Hypothalamus (tissue), 51 donors: ENCODE measurements at places on chromosomes 12 and 14.

DNA sequence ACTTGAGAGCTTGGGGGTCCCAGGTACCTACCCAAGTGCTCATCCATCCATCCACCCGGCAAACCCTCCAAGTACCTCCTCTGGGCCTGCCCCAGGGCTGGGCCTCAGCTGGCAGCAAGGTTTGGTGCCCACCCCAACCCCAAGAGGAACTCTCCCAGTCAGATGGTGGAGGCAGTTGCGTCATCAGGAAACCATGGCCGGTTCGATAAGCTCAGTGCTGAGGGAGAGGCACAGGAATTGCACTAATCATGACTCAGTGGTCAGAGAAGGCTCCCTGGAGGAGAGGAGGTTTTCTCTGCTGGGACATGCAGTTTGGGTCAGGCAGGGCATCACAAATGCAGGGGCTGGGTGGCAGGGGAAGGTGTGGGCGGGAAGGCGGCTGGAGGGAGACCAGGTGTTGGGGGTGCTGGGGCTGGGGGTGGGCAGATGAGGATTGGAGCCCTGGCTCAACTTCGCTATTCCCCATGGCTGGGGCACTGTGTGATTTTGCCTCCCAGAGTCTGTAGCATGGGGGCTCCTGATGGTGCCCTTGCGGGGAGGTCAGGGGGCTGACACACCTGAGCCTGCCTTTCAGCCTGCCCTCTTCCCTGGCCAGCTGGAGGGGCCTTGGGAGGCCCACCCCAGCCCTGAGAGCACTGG is 32.2 kb downstream of the SH2B3 start:
- DNase-seq = no peak

GRCh38 chr14:46887144-46887543 is 235.6 kb upstream of the RPL10L start:
- DNase-seq = no peak

DNA sequence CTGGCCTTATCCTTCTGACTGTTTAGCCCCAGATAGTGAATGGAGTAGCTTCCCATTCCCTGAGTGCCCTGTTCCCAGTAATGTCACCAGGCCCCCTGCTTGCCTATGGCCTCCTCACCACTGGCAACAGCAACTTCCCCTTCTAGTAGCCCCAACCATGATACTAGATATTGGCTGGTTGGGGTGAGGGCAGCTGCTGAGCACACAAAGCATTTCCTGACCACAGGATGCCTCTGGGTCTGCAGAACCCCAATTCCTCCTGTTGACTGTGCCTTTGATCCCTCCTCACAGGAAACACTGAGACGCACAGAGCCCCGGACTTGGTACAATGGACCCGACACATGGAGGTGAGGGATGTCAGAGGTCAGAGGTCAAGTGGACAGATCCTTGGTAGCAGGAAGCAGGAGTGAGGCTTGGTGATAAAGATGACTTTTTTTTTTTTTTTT is 597 bp downstream of the SOAT2 start:
- no peak for DNase-seq

- no peak for DNase-seq
These were observed 10.0 kb downstream of the CDCA4 start for GRCh38 chr14:105010891-105011291.

DNA sequence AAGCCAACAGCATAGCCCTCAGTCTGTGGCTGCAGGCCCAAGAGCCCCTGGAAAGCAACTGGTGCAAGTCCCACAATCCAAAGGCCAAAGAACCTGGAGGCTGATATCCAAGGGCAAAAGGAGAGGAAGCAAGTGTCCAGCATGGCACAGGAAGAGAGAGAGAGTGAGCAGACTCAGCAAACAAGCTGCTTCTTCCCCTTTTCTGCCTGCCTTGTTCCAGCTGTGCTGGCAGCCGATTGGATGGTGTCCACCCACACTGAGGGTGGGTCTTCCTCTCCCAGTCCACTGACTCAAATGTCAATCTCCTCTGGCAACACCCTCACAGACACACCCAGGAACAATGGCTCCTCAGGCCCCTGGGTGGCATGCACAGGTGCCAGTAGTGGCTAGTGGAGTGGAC is 33.5 kb downstream of the SMCO2 start:
- DNase-seq = no peak

DNA sequence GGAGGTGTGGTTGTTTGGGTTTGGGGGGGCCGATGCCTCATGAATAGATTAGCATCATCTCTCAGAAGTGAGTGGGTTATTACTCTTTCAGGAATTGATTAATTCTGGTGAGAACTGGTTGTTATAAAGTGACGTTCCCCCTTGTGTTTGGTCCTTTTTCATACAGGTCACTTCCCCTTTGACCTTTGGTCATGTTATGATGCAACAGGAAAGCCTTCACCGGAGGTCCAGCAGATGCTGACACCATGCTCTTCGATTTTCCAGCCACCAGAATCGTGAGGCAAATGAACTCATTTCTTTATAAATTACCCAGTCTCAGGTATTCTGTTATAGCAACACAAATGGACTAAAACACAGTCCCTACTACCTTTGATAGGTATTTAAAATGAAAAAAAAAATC is 439.4 kb downstream of the NELL2 start:
- no peak for DNase-seq

GRCh38 chr12:100826323-100826722 is 31.7 kb downstream of the ANO4 start:
- DNase-seq = no peak

DNA sequence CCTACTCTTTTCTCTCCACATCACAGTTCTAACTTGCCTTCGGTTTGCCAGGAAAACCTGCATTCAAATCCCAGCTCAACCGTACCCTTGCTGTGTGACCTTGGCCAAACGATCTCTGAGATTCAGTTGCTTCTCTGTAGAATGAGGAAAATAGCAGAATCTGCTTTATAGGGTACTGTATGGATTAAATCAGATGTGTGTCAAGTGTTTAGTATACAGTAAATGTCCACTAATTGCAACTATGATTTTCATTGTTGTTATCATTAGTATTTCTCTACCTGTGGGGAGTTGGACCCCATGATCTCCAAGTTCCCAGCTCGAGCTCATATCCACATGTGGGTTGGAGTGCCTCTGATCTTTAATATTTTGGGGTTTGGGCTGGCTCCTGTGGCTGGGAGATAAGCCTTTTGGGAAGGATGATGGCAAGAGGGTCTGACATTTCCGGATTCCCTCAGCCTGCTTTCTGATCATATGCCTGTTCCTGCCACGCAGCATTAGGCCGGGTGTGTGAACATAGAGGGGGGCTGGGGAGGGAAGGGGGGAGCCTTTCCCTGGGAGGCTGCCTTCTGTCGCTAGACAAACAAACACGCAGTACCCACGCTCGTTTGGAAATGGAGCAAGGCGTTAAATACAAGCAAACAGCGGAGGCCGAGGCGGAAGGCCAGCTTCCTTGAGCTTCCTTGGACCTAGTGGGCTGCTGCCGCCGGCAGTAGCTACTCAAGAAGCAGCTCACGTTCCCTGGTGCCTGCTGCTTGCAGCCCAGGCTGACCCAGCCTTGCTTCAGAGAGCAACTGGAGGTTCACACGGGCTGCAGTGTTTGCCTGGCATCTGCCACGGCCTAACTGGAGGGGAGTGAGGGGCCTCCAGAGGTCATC is 213.5 kb upstream of the LHX5 start:
- DNase-seq = peak; percentile 10

GRCh38 chr14:91068642-91069041 is 8.2 kb upstream of the RPS6KA5 start:
- DNase-seq = no peak

GRCh38 chr14:51931308-51931707 is 58.0 kb upstream of the RTRAF start:
- DNase-seq = no peak

GRCh38 chr12:114662512-114663177 is 21.3 kb downstream of the TBX3 start:
- DNase-seq = peak; percentile 74

GRCh38 chr12:93009533-93009932 is 80.4 kb upstream of the EEA1 start:
- no peak for DNase-seq

DNA sequence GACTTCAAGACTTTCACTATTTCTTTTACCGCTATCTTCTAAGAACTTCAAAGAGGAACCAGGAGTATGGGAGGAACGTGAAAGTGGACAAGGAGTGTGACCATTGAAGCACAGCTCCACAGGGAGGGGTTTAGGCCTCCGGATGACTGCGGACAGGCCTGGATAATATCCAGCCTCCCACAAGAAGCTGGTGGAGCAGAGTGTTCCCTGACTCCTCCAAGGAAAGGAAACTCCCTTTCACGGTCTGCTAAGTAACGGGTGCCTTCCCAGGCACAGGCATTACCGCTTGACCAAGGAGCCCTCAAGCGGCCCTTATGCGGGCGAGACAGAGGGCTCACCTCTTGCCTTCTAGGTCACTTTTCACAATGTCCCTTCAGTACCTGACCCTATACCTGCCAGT is 267.0 kb downstream of the RPL10L start:
- no peak for DNase-seq

GRCh38 chr12:62258941-62259630 is 1.1 kb upstream of the USP15 start:
- DNase-seq = no peak

DNA sequence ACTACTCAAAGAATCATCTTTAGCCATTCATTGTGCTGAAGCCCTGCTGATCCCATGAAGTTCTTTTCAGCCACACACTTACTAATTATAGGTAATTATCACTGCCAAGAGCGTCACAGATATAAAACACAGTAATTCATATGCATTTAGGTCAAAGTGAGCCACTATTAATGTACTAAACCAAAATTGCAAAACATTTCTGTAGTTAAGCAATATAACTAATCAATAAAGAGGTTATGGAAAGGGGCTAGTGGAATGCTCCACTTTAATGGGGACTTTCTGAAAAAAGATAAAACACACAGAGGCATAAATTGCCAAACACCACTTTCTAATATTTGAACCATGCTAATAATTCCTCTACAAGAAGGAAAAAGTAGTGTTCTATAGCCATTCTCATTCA is 6.8 kb upstream of the CEP128 start:
- DNase-seq = no peak

- no peak for DNase-seq
These were observed 46.4 kb upstream of the CNOT2 start for GRCh38 chr12:70196811-70197281.

DNA sequence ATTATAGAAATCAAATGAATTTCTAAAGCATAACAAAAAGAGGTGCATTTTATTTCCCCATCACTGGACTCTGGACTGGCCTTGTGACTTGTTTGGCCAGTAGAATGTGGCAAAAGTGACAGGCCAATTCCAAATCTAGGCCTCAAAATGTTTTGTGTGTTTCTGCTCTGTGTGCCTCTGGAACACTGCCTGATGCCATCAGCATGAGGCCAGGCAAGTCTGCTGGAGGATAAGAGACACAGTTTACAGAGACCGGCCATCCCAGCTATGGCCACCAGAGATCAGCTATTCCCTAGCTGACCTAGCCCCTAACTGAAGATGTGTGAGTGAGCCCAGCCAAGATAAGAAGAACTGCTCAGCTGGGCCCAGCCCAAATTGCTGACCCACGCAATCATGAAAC is 32.9 kb downstream of the ASCL1 start:
- no peak for DNase-seq

- peak; percentile 72 for DNase-seq
These were observed 1.2 kb downstream of the YBX3 start for GRCh38 chr12:10721651-10722501.
